ENCODE measurements at places on chromosomes 5 and 9. TPM values are rescaled to one million over a fixed set of nuclear protein-coding genes. Genes with fewer than 3 reads are reported as not detected.

Gene CNTNAP3B
- total RNA-seq = 18.9 TPM

GRCh38 chr5:54653956-54654614 lies 136.5 kb downstream of the SNX18 start:
- DNase-seq = no peak

Gene GARIN3
- not detected for total RNA-seq

DNA sequence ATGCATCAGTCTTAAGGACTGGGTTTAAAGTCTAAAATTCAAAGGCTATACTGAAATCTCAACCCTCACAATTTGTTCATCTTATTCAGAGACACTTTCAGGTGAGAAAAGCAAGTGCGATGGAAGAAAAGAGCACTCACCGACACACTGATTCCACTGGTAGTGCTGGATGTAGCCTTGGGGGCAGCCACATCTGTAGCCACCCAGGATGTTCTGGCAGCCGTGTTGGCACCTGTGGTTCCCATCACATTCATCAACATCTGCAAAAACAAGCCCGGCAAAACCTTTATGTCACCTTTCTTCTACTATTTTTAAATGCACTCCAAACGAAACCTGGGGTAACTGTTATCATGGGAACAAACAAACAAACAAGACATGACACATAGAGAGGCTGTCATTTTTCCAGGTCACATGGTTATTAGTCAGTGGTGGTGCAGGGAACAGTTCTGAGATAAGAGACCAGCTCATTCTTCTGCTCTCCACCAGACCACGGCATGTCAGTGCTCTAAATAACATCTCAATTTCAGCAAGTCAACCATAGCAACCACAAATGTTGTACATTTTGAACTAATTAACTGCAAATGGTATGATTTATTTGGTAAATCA lies 188.4 kb downstream of the SLC12A2 start:
- no peak for DNase-seq

- DNase-seq = no peak
Observed at GRCh38 chr5:38452201-38452600, 104.2 kb downstream of the LIFR start.

GRCh38 chr5:131810510-131811249 lies 13.9 kb upstream of the FNIP1 start:
- no peak for DNase-seq

GRCh38 chr9:2493109-2493508 lies 128.5 kb upstream of the VLDLR start:
- no peak for DNase-seq

DNA sequence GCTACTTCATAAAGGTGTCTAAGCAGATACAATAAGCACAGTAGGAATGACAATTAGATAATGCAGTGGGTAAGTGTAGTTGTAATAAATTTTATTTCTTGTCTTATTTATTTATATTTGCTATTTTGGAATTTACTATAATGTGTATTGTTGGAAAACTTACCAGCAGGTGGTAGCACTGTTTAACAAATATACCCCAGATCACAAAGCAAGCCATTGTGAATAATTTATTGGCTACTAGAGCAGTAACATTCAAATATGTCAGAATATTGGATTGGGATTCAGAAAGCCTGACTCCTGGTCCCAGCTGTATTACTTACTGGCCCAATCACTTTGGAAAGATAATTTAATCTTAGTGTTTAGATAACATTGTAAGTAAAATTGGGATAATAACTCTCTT lies 78.0 kb downstream of the ISOC1 start:
- DNase-seq = no peak

DNA sequence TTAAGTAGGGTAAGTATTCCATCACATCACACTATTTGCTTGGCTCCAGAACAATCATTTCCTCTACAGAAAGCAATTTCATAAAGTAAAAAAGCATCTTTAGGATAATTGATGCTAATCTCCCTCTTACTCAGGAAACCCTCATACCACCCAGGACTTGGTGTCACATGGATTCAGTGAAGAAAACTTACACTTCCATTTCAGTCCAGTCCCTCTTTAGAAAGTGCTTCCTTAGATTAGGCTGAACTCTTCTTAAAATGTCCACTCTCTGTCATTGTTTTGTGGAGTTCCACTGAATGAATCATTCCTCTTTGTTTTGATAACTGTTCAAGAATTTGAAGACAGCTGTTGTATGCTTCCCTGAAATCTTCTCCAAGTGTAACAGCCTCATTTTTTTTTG lies 144.0 kb upstream of the ZNF462 start:
- DNase-seq = no peak

DNA sequence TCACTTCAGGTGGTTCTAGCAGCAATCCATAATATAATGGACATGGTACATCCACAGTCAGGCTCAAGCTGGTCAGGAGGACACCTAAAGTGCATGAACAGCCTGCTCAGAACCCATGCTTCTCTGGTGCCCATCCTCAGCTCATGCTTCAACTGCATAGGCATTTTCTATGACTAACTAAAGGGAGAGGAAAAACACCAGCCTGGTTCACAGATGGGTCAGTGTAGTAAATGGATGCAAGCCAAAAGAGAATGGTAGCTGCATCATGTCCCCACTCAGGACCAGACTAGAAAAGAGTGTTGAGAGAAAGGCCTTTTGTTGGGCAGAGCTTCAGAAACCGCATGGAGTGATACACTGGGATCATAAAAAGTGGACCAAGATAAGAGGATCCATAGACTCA lies 556.6 kb downstream of the TLE1 start:
- no peak for DNase-seq

- no peak for DNase-seq
Observed at GRCh38 chr5:132372127-132372526, 2.6 kb downstream of the SLC22A5 start.

DNA sequence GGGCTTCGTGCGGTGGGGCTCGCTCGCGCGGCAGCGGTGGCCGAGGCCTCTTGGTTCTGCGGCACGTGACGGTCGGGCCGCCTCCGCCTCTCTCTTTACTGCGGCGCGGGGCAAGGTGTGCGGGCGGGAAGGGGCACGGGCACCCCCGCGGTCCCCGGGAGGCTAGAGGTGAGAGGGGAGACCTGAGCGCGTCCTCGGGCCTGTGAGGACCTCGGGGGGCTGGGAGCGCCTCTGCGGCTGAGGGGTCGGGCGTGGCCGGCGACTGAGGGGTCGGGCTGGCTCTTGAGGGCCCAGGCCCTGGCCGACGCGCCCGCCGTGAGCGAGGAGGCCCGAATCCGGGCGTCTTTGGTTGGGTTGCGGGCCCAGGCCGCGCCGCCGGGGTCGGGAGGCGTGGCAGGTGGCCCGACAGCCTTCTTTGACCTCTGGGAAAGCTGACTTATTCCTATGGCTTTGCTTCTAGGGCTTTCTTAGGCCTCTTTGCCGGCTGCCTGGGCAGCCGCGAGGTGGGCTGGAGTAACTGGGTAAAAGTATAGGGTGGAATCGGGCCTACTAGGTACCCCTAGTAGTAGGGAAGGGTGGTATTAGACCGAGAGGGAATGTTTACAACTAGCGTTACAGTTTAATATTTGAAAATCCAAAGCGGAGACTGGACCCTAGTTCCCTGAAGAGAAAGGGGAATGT lies at the start of gene CANX:
Gene CANX, plus strand, starts transcription at position 33 of the 681 bp plus-strand sequence. CDS start 6,715 bp downstream, outside the sequence.
- no peak for DNase-seq

- DNase-seq = no peak
Observed at GRCh38 chr9:69572611-69573010, 99.6 kb downstream of the APBA1 start.

Gene SV2C
- total RNA-seq = 0.85 TPM

Gene ARHGEF37
- total RNA-seq = 21.4 TPM

GRCh38 chr5:39822020-39822419 lies 397.2 kb upstream of the DAB2 start:
- no peak for DNase-seq

DNA sequence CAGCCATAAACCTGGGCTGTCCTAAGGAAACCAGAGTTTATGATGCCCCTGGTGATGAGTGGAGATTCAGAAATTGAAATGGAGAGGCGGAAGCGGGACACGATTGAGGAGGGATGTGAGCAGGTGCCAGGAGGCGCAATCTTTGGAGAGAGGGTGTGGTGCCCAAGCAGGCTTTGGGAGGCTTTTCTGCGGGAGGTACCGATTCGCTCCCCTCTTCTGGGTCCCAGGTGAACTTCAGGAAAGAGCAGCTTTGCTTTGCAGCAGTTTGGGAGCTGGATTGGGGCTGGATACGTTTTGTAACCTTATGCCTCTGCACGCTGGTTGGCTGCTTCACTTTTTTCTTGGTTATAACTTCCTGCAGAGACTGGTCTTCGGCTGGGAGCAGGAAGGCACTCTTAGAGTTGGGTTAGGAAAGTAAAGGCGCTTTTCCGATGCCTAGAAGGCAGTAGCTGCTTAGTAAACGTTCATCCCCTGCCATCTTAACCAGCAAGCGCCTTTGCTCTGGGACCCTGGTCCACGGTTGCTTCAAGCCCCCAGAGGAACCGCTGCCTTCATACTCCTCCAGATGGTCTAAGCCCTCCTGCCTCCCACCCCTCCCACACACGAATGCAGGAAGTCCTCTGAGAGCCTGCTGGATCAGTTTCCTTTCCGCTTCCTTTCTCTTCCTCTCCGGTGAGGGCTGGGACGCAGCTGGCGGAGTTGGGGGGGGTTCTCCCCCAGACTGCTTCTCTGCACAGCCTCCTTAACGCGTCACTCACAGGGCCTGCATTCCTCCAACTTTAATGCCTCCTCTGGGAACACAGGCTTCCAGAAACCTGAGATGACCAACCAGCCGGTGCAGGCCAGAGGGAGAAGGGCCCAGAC lies 15.2 kb upstream of the NEK6 start:
- no peak for DNase-seq

DNA sequence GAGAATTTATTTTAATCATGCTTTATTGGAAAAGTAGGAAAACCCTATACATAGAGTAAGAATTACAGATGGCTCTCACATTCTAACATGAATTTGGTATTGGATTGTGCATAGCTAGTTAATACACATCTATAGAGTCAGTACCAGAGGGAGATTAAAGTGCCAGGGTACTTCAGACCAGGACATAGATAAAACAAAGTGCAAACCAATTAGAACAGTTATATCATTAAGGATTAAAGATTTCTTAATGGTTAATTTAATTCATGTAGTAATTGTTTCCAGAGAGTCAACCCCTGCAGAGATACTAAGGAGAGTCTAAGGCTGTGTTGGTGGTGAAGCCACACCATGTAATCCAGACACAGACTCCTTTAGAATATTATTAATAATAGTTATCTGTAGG lies 8.8 kb downstream of the ISOC1 start:
- no peak for DNase-seq

DNA sequence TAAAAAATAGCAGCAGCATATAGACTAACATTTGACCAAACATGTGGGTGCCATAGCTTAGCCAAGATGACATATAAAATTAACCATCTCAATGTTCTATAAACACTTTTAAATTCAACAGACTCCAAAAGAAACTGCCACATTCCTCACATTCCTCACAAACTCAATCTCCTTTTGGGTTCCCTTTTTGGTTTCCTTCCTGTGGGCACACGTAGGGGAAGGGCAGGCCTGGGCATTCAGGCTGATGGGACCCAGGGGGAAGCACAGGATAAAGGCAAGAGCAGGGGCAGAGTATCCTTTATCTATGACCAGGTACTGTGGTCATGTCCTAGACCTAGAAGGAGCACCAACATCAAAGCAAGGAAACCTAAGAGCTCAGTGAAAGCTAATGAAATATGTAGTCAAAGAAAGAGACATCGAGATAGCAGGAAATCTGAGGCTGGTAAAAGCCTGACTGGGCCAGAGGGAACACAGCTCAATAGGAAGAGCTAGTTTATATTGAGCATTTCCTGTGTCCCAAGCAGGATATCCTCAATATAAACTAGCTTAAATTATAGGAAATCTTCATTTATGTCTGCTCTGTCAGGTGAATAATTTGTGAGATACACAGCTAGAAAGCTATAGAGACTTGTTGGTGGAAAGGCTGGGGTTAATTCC lies 13.6 kb upstream of the ERAP1 start:
- no peak for DNase-seq

DNA sequence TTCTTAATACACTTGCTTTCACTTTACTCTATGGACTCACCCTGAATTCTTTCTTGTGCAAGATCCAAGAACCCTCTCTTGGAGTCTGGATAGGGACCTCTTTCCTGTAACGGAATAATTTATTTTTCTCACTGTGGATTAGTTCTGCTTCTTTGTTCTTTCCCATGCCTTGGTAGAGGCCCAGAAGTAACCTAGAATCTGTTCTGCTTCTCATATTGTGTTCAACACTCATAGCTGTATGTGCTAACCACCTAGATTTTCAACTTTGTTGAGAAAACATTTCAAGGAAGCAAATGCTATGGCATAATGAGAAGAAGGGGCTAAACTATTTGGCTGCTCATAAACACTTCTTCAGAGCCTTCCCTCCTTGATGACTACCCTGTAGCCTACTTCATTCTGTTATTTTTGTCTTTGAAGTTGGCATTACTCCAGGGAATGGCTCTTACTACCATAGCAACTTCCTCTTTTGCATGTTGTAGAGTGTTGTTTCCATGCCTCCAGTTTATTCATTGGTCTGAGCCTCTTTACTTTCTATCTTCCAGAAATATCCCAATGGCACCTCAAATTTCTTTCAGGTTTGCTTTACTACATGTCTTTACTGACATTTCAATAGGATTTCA lies 74.3 kb downstream of the KIAA0825 start:
- DNase-seq = no peak

Gene GALNT12
- total RNA-seq = 73.7 TPM

Data from Peyer's patch (tissue), 4 donors.